ENCODE measurements at places on chromosomes 11 and 22.

- no peak for DNase-seq
Observed at GRCh38 chr11:116478669-116479668, 293.8 kb downstream of the BUD13 start.

- no peak for DNase-seq
Observed at GRCh38 chr11:105392556-105392955, 217.3 kb upstream of the GRIA4 start.

DNA sequence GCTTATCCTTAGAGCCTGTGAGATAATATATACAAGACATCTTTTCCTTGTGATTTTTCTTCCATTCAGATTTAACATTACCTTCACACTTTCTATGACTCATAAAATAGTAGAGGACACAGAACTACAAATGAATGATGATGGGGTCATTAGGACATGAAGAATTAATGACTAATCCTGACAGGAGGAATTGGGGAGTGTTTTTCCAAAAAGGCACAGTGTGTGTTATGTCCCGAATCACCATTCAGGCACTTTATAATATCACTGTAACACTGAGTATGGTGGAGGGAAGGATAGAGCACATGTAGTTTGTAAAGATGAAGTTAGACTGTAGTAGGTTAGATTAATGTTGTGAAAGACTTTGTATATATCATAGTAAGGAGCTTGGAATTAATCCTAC, 391.3 kb downstream of the JRKL start:
- DNase-seq = no peak

DNA sequence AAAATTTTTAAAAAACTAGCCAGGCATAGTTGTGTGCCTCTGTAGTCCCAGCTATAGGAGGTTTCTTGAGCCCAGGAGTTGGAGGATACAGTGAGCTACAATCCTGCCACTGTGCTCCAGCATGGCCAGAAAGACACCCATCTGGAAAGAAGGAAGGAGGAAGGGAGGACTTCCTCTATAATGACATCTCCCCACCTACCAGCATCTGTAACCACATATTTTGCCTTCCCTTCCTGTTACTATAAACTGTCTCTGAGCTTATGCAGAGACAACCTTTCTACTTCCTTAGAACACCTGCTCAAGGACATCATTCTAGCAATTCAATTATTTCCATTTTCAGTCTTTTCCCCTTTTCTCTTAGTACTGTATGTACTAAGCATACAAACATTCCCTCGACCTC, 2.2 kb upstream of the NUP160 start:
- DNase-seq = no peak

- no peak for DNase-seq
Observed at GRCh38 chr11:69285766-69286165, 8.2 kb upstream of the MYEOV start.

DNA sequence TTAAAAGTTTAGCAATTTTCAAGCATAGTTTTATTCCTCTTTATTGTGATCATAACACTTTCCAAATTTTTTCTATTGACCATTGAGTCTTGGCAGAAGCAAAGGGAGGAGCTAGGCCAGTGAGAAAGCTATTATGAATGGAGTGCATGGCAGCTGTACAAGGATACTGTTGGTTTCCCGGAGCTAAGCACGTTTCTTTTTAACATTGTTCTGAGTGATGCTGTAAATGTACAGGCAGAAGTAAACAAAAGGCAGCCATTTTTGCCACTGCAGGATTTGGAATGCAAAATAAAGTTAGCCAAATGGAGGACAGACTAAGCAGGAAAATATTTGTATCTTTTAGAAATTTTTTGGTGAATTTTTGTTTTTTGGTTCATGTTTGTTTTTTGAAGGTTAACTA, 16.2 kb downstream of the CBL start:
- peak; percentile 37 for DNase-seq

DNA sequence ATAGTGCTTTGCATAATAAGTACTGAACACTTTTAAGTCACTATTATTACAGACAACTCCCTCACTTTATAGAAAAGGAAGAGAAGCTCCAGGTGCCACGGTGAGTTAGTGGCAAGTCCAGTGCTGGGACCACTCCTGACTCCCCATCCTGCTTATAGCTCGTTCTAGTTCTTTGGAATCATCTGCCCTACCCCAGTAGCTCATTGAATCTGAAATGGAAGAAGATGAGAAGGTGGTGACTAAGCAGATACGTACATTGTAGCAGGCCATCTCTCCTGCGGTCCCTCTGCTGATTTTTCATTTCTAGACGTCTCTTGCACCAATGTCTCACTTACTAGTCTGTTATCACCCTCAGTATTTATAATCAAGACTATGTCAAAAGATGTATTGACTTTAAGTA, 21.6 kb downstream of the MMP20 start:
- no peak for DNase-seq
